ENCODE measurements at places on chromosomes 6 and 20.

DNA sequence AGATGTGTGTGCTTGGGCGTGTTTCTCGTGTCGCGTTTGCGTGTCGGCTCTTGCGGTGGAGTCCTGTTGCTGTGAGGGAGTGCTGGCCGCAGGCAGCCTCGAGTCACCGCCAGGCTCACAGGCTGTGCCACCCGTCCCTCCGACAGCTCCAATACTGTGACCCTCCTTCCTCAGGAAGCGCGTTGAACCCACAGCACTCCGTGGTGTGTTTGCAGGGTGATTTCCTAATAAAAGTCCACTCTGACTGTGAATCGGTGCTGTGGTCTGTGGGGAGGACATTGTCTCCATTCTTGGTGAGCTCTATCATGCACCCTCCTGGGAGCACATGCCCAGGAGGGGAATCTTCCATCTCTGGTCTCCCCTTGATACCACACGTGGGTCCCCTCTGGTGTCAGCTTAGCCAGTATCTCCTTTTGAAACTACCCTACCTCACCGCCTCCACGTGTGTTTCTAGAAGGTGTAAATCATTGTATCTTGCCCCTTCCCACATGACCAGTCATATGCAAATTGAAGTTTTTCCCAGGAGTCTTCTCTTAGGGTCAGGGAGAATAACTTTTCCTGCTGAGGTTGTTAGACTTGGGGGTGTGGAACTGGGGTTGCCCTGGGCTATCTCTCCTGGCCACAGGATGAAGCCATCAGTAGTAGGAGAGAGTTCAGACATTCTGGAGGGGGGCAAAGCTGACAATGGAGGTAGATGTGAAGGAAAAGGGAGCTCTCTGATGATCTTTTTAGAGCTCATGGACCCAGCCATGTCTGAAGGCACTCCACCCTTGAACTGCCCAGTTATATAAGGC, 13.3 kb upstream of the PCMTD2 start:
- H3K27ac ChIP-seq = no peak overlapping the region
- no peaks in the 10 kb centered on the region for H3K36me3 ChIP-seq
- H3K4me3 ChIP-seq = no peak overlapping the region
- peak; percentile 64 for DNase-seq

DNA sequence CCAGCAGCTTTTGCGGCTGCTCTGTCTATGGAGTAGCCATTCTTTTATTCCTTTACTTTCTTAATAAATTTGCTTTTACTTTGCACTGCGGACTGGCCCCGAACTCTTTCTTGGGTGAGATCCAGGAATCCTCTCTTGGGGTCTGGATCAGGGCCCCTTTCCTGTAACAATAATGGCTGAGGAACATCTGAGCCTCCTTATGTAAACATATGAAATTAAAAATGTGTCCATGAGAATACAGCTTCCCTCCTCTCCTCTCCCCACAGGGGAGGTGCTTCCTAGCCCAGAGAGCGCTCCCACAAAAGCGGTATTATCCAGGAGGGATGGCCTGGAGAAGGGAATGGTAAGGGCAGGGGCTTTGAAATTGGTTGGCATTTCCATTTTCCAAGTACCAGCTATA, 81.1 kb downstream of the PSMG4 start:
- DNase-seq = no peak
- no peak overlapping the region for H3K4me3 ChIP-seq
- H3K27ac ChIP-seq = no peak overlapping the region

- DNase-seq = no peak
- H3K4me3 ChIP-seq = no peak overlapping the region
- peaks cover under 1% of the 10 kb centered on the region for H3K27me3 ChIP-seq
- H3K4me1 ChIP-seq = peaks cover 10% of the 10 kb centered on the region
- H3K36me3 ChIP-seq = no peaks in the 10 kb centered on the region
- peak overlapping the region; percentile 39 for H3K27ac ChIP-seq
These were observed 217.9 kb downstream of the PLCB4 start for GRCh38 chr20:9286501-9287461.

- H3K4me1 ChIP-seq = peaks cover 9% of the 10 kb centered on the region
- H3K36me3 ChIP-seq = no peaks in the 10 kb centered on the region
- H3K27ac ChIP-seq = no peak overlapping the region
- H3K4me3 ChIP-seq = no peak overlapping the region
- DNase-seq = no peak
These were observed 228.5 kb downstream of the PHF3 start for GRCh38 chr6:63864061-63864460.

GRCh38 chr6:102902471-102902870, 1509.0 kb downstream of the GRIK2 start:
- no peak overlapping the region for H3K4me3 ChIP-seq
- H3K36me3 ChIP-seq = no peaks in the 10 kb centered on the region
- H3K27me3 ChIP-seq = no peaks in the 10 kb centered on the region
- H3K27ac ChIP-seq = no peak overlapping the region

GRCh38 chr20:61490721-61491120, 238.7 kb downstream of the CDH4 start:
- H3K36me3 ChIP-seq = no peaks in the 10 kb centered on the region
- no peaks in the 10 kb centered on the region for H3K27me3 ChIP-seq
- H3K4me3 ChIP-seq = no peak overlapping the region
- H3K27ac ChIP-seq = no peak overlapping the region
- no peaks in the 10 kb centered on the region for H3K4me1 ChIP-seq
- DNase-seq = no peak

GRCh38 chr20:60087563-60088105, 129.4 kb downstream of the CDH26 start:
- peaks cover 4% of the 10 kb centered on the region for H3K4me1 ChIP-seq
- H3K36me3 ChIP-seq = no peaks in the 10 kb centered on the region
- DNase-seq = peak; percentile 66

DNA sequence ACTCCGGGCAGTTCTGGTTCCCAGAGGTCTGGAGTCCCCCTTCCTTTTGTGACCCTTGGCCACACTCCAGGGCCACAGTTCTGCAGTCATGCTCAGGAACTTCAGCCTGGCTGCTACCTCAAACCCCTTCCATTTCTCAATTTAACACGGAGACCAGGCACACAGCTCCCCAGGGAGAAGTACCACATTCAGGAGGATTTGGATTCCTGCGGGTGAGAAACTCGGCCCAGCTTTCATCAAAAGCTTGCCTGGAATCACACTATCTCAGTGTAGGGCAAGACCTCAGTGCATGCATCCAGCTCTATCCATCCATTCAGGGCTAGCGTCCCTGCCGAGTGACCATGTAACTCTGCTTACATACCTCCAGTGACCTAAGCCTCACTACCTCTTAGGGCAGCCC, 16.8 kb upstream of the IP6K3 start:
- no peaks in the 10 kb centered on the region for H3K36me3 ChIP-seq
- H3K4me1 ChIP-seq = peaks cover 8% of the 10 kb centered on the region
- DNase-seq = no peak
- no peak overlapping the region for H3K4me3 ChIP-seq
- no peaks in the 10 kb centered on the region for H3K27me3 ChIP-seq

DNA sequence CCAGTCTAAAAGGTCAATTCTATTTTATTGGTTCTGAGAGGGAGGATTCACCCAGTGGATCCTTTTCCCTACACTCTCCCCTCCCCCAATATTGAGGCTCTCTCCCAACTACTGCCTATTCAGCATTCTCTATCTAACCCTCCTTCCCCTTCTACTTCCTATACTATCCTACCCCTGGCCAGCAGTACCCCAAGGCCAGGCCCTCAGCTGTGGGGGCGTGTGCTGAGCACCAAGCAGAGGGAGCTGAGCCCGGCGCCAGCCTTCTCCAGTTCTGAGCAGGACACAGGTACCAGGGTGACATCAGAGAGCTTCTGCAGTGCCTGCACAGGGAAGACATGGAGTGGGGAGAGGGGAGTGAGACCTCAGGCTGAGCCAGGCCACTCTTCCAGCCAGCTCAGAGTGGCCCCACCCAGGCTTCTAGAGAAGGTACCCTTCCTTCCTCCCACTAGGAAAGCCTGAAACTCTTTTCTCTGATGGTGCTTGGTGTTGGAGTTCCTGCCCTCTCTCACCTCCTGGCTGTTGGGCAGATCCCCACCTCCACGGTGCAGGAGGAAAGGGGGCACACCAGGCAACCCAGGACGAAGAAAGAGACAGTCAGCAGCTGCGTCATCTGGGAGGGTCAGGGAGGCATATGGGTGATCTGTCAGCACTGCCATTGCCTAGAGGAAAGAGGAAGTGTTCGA, 1.9 kb downstream of the DDAH2 start:
- peaks cover 20% of the 10 kb centered on the region for H3K36me3 ChIP-seq
- H3K4me1 ChIP-seq = peaks cover 3% of the 10 kb centered on the region
- H3K27me3 ChIP-seq = no peaks in the 10 kb centered on the region
- H3K27ac ChIP-seq = no peak overlapping the region
- H3K4me3 ChIP-seq = no peak overlapping the region

DNA sequence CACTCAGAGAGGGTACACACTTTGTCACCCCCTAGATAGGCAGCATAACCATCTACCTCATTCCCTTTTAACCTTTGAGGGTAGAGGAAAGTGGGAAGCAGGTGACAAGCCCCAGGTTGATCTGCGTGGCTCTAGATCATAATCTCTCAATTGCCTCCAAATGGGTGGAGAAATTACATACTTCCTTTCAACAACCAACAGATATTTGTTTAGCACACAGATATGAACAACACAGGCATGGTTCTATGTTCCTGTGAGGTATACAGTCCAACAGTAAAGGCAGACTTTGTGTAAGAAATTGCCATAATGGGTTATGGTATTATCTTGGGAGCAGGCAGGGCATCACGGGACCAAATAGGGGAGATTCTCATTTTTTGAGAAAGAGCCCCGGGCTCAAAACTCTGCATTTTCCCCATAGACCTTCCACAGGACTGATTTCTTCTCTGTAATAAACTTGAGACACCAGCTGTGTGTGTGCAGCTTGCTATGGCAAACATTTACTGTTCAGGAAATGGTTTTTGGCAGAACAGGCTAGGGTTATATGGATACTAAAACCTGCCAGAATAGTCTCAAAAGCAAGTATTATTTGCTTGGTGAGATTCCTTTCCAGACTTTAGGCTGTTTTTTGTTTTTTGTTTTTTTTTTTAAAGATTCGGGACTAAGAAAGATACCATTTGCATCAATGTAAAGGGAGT, 126.2 kb downstream of the CD164 start:
- no peaks in the 10 kb centered on the region for H3K27me3 ChIP-seq
- no peak for DNase-seq
- no peaks in the 10 kb centered on the region for H3K36me3 ChIP-seq
- no peak overlapping the region for H3K27ac ChIP-seq
- no peak overlapping the region for H3K4me3 ChIP-seq

GRCh38 chr6:166563805-166564204, 22.7 kb downstream of the RAMACL start:
- H3K27me3 ChIP-seq = no peaks in the 10 kb centered on the region
- DNase-seq = no peak
- H3K36me3 ChIP-seq = peaks cover 11% of the 10 kb centered on the region
- H3K4me3 ChIP-seq = no peak overlapping the region

DNA sequence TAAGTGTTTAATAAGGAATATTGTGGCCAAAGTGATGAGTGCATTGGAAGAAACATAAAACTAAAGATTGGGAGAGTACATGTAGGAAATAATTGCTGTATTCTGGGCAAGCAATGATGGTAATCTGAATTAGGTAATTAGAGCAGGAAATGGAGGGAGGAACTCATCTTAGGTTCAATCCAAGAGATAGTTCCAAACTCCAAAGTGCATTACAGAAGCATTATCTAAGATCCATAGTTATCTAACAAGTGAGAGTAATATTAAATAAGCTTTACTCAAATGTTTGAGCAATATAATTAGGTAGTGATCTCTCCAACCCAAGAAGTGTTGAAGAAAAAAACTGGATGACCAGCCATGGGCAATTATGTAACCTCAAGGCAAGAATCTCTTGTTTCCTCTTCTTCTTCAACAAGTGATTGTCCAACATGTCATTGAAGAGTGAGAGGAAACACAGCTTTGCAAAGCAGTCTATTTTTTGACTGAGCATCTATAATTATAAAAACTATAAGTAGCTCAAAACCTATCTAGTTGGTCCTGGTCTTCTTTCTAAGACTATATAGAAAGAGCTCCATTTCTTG, 181.2 kb upstream of the TNFAIP3 start:
- H3K4me3 ChIP-seq = no peak overlapping the region
- DNase-seq = no peak
- no peak overlapping the region for H3K27ac ChIP-seq
- no peaks in the 10 kb centered on the region for H3K36me3 ChIP-seq

GRCh38 chr6:47235421-47235820, 74.3 kb downstream of the TNFRSF21 start:
- peaks cover 13% of the 10 kb centered on the region for H3K4me1 ChIP-seq
- no peak for DNase-seq
- peaks cover 55% of the 10 kb centered on the region for H3K36me3 ChIP-seq
- no peaks in the 10 kb centered on the region for H3K27me3 ChIP-seq

GRCh38 chr20:9180481-9181257, 111.8 kb downstream of the PLCB4 start:
- H3K27ac ChIP-seq = peak overlapping the region; percentile 67
- DNase-seq = no peak
- no peaks in the 10 kb centered on the region for H3K36me3 ChIP-seq
- no peak overlapping the region for H3K4me3 ChIP-seq
- H3K27me3 ChIP-seq = no peaks in the 10 kb centered on the region
- peaks cover 18% of the 10 kb centered on the region for H3K4me1 ChIP-seq

DNA sequence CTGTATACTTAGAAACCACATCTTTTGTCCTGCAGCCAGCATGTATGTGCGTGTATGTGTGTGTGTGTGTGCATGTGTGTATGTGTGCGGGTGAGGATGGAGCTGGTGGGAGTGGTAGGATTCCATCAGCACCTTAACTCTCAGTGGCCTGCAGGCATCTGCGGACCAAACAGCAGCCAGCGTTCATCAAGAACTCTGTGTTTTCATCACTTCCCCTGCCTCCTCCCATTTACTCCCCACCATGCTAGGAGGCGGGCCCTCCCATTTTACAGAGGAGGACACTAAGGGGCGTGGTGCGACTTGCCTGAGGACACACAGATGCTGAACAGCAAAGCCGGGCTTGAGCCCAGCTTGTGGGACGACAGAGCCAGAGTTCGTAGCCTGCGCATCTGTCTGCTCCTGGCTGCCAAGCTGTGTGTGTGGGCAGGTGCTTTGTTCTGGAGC, 8.9 kb downstream of the VSTM2L start:
- peaks cover 9% of the 10 kb centered on the region for H3K4me1 ChIP-seq
- DNase-seq = no peak
- H3K27ac ChIP-seq = no peak overlapping the region
- no peaks in the 10 kb centered on the region for H3K36me3 ChIP-seq

GRCh38 chr20:51373713-51374455, 168.6 kb downstream of the NFATC2 start:
- no peaks in the 10 kb centered on the region for H3K36me3 ChIP-seq
- H3K27me3 ChIP-seq = no peaks in the 10 kb centered on the region
- peak; percentile 73 for DNase-seq
- H3K27ac ChIP-seq = no peak overlapping the region
- H3K4me3 ChIP-seq = no peak overlapping the region
